Activated CD8-positive, alpha-beta memory T cell treated with anti-CD3 and anti-CD28 coated beads for 48 hours (primary cell): ENCODE measurements at places on chromosomes 16 and 17.
A peak's percentile ranks its signal among the peaks of the same experiment; 100 is the strongest.

DNA sequence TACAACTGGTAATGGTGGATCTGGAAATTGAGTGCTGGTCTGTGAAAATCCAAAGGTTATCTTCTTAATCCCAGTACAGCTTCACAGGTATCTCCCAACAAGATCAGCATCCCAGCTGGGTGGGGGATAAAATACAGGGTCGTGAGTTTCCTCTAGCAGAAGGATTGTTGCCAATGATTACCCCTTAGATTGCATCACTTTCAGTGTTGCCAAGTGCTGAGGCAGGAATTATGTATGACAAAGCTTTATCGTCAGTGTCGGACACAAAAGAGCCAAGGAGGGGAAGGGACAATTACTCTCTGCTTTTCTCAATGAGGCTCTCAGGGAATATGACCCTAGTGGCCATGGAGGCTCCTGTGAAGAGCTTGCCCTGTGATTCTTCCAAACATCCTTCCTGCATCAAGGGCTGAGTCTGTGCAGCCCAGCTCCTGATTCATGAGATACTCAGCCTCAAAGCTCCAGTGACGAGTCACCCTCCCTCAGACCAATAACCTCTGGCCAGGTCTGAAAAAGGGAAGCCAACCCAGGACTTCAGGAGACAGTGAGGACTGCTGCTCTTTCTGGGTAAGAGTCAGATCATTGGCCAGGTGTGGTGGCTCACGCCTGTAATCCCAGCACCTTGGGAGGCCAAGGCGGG lies 15.0 kb downstream of the OR1F1 start:
- no peak for DNase-seq

GRCh38 chr17:64354824-64355535 lies 35.7 kb downstream of the PECAM1 start:
- DNase-seq, result no peak

DNA sequence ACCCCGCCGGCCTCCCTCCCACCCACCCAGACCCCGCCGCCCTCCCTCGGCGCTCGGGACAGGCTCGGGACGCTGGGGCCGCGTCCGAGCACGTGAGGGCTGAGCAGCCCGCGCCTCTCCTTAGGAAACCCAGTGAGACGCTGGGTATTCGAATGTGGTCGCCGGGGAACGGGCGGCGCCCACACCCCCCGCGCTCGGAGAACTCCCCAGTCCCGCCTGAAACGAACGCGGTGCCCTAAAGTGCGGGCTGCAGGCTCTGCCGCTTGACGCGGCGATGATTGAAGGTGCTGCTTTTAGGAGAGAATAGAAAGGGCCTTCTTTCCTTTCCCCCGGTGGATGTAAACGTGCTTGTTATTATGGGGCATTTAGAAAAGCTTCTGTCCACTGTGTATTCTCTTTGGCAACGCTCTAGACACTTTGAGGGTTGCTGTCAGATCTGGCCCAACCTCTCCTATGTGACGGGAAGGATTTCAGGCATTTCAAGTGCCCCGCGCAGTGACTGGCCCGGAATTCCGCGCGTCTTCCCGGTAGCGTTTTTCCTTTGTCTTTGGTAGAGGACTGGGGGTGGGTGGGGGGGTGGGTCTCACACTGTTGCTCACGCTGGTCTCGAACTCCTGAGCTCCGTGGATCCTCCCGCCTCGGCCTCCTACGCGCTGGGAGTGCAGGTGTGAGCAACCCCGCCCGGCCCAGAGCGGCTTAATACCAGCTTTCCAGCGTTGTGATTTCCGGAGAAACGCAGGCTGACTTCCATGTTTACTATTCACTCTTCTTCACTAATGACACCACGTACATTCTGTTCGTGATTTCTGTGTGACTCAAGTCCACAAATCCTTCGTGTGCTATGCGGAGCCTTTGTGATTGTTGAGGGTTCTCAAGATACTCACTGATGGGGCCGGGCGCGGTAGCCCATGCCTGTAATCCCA lies 21.8 kb upstream of the FOXK2 start:
- no peak for DNase-seq

DNA sequence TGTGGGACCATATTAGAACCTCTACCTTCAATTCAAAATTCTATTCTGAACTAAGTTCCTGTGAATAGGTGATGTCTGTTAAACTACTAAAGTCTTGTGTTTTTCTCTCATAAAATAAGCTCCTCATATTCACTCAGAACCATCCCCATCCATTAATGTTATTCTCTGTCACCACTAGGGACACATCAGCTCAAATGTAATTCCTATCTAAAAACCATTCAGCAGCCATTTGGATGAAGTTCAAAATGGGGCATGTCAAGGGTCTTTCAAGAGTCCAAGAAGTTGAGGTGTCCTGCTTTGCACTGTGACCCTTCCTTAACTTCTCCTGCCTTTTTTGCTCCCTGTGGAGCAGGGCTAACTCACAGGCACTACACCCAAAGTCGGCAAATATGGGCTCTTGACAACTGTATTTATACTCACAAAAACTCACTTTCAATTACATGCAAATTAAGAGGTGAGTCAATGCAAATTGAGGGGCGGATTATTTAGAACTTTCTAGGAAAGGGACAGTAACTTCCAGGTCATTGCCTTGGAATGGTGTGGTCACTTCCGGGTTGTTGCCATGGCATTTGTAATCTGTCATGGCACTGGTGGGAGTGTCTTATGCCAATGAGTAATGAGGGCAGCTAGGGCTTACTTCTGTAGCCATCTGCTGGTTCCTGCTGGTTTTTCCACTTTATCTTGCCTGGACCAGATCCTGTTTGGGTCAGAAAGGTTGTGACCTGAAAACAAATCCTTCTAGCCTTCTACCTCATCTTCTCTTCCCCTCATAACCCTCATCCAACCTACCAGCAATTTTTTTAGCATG lies 128.2 kb upstream of the COX10 start:
- no peak for DNase-seq

DNA sequence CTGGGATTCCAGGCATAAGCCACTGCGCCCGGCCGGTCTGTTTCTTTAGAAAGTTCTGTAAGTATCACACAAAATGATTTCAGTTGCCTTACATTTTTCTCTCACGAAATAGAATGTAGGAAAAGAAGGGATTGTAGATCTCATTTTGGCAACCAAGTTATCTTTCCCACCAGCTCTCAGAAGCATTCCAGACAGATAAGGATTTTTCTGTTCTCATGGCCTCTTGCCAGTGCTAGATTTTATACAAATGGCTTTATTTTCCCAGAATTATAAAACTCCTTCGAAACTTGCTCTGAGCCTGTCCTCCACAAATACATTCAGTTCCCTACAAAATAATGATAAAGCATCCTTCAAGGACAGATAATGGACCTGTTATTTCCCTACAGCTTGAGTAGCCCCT lies 46.9 kb downstream of the LCMT1 start:
- no peak for DNase-seq

DNA sequence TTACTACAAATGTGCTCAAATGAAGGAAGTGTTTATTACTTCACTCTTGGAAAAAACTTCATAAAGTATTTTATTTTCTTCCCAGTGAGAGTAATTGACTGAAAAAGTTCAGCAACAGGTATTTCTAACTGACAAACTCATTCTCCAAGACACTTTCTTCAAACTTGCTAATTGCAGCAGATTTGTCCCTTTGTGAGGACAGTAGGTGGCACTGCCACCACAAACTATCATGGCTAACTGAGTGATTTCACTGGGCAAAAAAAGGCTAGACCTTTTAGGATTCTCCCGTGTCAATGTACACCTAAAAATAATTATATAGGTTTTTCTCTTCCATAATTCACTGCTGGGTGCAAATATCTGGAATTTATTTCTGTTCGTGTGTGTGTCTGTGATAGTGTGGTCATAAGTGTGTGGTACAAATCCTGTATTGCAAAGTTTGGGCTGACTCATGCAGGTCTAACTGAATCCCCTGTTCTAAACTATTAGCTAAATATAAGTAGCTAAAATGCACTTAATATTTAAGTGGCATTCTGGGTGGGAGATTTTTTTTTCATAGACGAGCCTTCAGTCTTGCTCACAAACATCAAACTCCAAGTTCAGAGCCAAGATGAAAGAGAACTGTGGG lies 3.9 kb downstream of the HS3ST3A1 start:
- DNase-seq, result no peak

- no peak for DNase-seq
These were observed 45.5 kb upstream of the STH start for GRCh38 chr17:45953561-45953960.

DNA sequence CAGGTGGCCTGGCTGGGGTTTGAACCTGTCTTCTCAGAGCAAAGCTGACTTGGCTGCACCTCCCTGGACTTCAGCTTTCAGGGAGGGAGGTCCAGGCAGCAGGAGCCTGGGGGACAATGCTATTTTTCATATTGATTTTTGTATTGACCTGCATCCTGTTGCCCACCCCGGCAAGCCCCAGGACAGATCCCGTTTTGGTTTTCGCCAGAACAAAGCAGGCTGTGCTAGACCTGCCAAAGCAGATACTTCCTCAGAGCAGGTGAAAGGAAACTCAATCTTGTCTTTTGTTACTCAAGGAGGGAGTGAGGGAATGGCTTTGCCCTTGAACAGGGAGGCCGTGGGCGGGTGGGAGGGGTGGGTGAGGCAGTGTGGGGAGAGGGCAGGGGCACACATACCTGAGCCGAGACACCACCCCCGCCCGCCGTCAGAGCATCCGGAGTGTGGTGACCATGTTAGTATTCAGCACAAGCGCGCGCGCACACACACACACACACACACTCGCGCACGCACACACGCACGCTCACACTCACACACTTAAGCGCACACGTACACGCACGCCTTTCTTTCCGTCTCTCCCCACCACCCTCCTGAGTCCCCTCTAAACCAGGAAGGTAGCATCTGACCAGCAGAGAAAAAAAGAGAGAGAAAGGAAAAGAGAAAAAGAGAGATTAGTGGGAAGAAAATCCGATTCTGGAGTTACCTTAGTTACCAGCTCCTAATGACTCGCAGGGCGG lies 59.5 kb downstream of the RAI1 start:
- DNase-seq, result no peak

GRCh38 chr17:9339958-9340357 lies 235.7 kb downstream of the STX8 start:
- DNase-seq, result no peak

- no peak for DNase-seq
These were observed at the start of gene RIPOR1 for GRCh38 chr16:67528222-67528869. Gene RIPOR1, plus strand, starts transcription at chr16:67528829. Its CDS starts 9,618 bp downstream, at chr16:67538447.

- no peak for DNase-seq
These were observed 469 bp upstream of the MSLN start for GRCh38 chr16:760065-760464.

DNA sequence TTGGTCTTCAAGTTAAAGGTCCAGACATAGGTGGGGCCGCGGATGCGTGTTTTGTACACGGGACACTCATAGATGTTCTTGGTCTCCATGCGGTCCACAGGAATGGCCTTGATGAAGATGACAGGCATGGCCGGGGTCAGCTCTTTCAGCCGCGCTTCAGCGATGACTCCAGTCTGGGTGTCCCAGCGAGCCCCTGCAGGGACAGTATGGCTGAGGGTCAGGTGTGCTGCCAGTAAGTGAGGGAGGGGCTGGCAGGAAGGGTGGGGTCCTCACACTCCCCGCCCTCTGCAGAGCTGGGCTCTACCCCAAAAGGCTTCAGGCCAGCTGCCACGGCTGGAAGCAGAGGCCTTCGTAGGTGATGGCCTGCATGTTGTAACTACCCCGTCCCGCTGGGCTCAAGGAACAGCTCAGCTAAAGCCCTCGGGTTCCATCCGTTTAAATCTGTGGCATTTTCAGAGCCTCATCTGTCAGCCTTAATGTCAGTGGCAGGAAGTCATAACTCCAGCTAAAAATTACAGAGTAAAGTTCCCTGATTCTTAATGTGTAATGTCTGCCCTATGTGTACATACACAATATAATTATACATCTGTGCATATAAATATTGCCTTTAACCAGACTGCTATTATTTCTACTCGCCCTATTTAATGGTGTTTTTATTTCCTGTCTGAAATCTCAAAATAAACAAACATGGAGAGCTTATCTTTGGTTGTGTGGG lies 45.7 kb downstream of the PGS1 start:
- no peak for DNase-seq

DNA sequence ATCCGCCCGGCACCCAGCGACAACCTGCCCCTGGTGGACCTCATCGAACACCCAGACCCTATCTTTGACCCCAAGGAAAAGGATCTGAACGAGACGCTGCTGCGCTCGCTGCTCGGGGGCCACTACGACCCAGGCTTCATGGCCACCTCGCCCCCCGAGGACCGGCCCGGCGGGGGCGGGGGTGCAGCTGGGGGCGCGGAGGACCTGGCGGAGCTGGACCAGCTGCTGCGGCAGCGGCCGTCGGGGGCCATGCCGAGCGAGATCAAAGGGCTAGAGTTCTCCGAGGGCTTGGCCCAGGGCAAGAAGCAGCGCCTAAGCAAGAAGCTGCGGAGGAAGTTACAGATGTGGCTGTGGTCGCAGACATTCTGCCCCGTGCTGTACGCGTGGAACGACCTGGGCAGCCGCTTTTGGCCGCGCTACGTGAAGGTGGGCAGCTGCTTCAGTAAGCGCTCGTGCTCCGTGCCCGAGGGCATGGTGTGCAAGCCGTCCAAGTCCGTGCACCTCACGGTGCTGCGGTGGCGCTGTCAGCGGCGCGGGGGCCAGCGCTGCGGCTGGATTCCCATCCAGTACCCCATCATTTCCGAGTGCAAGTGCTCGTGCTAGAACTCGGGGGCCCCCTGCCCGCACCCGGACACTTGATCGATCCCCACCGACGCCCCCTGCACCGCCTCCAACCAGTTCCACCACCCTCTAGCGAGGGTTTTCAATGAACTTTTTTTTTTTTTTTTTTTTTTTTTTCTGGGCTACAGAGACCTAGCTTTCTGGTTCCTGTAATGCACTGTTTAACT lies 1.0 kb downstream of the NOG start:
- no peak for DNase-seq

DNA sequence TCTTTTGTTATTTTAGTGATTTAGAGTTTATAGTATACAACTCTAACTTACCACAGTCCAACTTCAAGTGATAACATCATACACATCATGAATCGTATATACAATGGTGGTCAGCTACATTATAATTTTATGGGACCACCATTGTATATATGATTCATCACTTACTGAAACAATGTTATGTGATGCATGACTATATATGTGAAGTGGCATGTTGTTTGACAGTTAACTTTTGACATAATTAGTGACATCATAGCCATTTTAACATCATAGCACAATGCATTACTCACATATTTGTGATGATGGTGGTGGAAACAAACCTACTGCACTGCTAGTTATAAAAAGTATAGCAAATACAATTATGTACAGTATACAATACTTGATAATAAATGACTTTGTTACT lies 21.9 kb downstream of the DYNLL2 start:
- no peak for DNase-seq

DNA sequence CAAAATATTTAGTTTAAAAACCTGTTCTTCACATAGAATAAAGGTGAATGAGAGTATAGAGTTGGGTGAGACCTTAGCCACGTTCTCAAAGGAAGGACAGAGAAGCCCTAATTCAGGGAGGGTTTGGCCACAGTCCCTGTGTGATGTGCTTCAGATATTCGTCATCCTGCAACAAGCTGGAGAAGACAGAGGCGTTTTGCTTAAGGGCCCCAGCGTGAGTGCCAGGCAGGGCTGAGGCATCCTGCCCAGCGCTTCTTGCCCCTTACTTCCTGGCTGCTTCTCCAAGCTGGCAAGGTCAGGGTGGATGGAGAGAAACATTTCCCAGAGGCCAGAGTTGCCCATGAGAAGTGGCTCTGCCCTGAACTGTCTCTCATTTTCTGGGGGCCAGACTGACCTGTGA lies 46.9 kb downstream of the AXIN2 start:
- no peak for DNase-seq

GRCh38 chr16:14186795-14187221 lies 115.7 kb downstream of the MRTFB start:
- DNase-seq, result no peak

- DNase-seq, result no peak
These were observed 17.9 kb upstream of the COL1A1 start for GRCh38 chr17:50219342-50219741.

GRCh38 chr17:40909351-40909750 lies 24.3 kb upstream of the KRT20 start:
- DNase-seq, result no peak

- DNase-seq, result peak; percentile 18
These were observed 17.2 kb upstream of the ALOX15 start for GRCh38 chr17:4658478-4659305.
